Fibroblast of the aortic adventitia (primary cell): ENCODE measurements at places on chromosomes 3 and 15. TPM values are rescaled to one million over a fixed set of nuclear protein-coding genes. Genes with fewer than 3 reads are reported as not detected.

GRCh38 chr3:80978216-80978969 is 783.1 kb downstream of the GBE1 start:
- no peak for DNase-seq

DNA sequence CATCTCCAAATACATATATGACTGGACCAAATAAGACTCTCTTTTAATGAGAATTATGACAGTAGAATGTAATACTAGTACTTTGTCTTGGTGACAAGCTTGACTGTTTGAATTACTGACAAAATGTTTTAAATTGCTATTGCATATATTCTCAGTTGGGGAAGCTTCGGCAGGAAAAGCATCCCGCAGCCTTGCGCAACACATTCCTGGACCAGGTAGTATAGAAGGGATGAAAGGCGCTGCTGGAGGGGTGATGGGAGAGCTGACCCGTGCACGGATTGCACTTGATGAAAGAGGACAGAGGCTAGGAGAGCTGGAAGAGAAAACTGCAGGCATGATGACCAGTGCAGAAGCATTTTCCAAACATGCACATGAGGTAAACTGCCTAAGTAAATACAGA is 127.6 kb downstream of the POLQ start:
- DNase-seq = no peak

- no peak for DNase-seq
Measured at GRCh38 chr3:177057768-177058167, 139.5 kb downstream of the TBL1XR1 start.

The GNAI2 gene
- total RNA-seq = 195 and 203 TPM in 2 replicates

DNA sequence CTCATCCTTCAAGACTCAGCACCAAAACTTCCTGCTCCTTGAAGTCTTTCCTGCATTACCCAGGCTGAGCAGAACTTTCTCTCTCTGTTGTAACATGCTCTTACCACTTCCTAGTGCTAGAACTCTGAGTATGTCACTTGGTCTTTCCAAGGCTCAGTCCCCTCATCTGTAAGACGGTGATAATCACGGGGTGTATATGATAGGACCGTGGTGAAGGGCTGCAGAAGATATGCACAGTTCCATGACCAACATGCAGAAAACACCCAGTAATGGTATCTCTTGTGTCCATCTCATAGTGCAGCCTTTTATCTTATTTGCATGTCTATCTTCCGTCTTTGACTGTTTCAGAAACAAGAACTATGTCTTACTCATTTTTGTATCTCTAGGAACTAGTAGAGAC is 154.5 kb downstream of the ZNF621 start:
- no peak for DNase-seq

DNA sequence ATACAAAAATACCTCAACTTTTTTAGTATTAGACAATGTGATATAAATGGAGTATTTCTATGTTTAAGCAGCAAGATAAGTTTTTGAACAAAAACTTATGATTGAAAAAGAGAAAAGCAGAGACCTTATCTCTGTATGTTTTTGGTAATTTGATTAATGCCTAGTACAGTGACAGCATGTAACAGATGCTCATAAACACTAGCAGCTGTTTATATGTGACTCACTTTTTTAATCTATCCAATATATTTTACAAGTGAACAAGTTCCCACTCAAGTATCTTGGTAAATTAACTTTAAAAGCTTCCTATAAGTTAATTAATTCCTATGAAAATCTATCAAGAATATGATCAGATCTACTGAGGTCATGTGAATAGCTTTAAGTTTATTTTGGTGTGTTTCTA is 55.1 kb downstream of the NGLY1 start:
- DNase-seq = no peak

- DNase-seq = peak; percentile 75
Measured at GRCh38 chr3:9994086-9994844, 7.6 kb upstream of the EMC3 start.

DNA sequence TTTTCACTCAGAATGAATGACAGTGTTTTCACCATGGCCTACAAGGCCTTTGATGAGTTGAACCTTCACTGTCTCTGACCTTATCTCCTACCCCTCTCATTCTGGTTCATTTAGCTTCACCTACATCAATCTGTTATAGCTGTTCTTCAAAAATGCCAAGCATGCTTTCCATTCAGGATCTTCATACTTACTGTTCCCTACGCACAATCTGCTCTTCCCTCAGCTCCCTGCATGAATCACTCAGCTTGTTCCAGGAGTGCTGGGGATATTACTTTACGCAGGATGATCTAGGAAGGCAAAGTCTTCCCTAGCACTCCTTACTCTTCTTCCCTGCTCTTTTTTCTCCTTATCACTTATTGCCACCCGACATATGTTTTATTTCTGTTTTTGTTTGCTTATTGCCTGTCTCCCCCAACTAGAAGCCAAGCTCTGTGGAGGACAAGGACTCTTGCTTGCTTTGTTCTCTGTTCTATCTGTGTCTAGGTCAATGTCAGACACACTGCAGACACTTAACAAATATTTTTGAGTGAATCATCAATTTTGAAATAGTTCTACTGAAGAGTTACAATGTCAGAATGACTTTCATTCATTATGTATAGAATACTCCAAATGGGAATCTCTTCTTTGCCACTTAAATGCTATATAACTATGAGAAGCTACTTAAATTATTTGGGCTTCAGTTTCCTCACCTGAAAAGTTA is 238.3 kb upstream of the FEZF2 start:
- no peak for DNase-seq
